ENCODE measurements at places on chromosomes 12 and 14.

DNA sequence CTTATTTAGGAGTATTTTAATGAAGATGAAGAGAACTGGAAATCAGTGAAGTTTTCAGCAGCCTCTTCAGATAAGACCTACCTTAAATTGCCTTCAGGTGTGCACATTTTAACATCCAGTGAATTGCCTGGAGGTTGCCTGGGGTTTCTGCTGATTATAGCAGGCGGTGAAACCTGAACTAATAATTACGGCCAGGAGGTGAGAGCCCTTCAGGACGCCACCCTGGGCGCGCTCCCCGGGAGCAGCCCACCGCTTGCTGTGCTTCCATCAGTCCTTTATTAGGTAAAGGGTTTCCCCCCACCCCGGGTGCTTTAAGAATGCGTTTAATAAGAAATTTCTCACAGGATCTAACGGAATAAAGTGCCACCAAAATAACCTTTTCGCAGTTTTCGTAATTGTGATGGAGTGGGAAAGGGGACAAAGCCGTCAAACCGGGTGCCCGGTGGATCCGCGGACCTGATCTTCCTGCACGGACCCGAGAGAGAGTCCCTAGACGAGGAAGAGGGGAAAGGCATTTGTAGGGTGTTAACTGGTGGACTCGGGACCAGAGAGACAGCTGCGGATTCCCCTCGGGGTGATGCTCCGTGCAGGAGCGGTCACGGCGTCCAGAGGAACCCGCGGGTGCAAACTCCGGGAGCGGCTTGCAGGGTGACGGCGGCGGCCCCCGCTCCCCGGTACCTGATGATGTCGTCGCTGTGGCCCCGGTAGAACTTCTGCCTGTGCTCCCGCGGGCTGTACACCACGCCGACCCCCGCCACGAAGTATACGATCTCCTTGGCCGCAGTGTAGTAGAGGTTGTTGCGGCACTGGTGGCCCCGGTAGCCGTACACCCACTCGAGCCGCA is 902 bp downstream of the EML5 start:
- DNase-seq: no peak

DNA sequence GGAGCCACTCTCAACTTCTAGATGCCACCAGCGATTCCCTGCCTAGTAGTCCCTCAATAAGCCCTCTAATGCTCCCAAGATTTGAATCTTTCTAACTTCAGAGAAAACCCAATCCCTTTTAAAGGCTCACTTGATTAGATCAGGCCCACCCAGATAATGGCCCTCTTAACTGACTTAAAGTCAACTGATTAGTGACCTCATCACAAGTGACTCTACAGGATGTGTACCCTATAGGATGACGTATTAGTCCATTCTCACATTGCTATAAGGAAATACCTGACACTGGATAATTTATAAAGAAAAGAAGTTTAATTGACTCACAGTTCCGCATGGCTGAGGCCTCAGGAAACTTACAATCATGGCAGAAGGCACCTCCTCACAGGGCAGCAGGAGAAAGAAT is 49.1 kb downstream of the ANKS1B start:
- no peak for DNase-seq

DNA sequence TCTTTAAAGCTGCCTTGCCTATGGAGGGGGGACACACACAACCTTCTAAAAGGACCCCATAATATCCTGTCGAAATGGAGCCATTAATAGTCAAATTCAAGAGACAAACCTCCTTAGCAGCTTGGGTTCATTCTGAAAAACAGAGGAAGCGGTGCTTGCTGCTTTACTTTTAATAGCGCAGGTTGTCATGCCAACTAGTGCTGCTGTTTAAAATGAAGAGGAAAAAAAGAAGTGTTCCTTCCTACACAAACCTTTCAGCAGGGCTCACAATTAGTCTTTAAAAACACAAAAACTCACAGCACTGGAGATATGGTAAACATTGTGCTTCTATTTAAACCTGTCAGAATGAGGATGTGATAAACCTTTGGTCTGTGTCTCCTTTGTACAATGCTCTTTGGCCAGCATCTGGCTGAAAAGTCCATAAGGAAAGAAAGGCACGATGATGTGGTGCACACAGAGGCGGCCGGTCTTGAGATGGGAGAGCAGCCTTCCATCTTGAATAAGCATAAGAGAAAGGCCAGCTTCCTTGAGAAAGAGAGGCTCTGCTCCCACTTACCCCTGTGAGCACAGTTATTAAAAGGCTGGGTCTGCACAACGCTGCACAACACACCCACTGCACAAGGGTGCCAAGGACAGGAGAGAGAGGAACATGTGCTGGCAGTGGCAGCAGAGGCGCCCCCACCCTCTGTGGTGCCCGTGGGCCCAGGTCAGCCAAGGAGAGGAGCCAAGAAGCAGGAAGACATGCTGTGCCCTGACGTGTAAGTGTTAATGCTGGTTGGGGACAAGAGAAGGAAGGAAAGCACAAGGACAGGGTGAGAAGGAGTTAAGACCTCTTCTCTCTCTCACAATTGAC is 144.6 kb downstream of the TTC7B start:
- no peak for DNase-seq

- no peak for DNase-seq
These were observed 9.0 kb downstream of the PITPNM2 start for GRCh38 chr12:123141615-123142517.

DNA sequence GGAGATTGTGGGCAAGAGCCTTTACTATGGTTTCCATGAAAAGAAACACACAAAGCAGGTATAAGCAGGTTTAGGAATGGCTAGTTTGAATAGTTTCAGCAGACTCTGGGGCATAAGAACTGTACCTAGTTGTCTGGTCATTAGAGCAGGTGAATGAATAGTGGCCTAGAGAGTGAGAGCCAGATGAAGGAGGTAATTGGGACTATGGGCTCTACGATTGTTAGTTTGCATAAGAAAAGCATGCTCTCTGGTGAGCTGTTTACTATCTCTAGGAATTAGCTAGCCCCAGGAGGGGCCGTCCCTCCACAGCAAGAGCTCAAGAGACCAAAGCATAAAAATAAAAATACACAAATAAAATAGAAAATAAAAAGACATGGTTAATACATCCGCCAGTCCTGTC is 397.5 kb upstream of the GARIN6 start:
- DNase-seq: no peak

GRCh38 chr12:109307051-109307450 is 2.0 kb downstream of the FOXN4 start:
- no peak for DNase-seq

DNA sequence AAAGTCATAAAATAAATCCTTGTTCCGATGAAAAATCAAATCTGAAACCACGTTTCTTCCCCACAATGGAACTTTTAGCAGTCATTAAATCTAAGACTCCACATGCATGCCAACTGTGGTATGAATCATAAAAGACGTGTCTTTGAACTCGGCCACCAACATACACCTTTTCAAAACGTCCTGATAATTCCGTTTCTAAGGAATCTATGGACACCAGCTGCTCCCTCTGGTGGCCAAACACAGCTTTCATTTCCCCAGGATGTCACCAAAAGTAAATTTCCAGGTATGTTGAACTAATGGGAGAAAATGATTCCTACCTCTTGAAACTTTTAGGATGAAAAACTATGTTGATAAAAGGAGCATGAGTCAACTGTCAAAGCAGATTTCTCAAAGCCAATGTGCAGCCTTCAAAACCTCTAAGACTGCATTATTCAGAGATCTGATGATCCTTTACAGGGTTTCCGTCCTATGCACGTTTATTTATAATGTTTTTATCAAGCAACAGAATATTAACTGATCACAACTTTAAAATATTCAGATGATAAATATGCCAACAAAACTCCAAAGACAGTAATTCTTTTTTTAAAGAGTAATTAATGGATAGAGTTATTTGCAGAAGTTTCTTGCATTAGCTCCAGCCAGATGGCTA is 96.2 kb downstream of the CIT start:
- peak; percentile 28 for DNase-seq

GRCh38 chr12:4956054-4956453 is 46.3 kb downstream of the KCNA1 start:
- DNase-seq: no peak

- no peak for DNase-seq
These were observed 13.6 kb upstream of the AMN start for GRCh38 chr14:102908766-102909455.

DNA sequence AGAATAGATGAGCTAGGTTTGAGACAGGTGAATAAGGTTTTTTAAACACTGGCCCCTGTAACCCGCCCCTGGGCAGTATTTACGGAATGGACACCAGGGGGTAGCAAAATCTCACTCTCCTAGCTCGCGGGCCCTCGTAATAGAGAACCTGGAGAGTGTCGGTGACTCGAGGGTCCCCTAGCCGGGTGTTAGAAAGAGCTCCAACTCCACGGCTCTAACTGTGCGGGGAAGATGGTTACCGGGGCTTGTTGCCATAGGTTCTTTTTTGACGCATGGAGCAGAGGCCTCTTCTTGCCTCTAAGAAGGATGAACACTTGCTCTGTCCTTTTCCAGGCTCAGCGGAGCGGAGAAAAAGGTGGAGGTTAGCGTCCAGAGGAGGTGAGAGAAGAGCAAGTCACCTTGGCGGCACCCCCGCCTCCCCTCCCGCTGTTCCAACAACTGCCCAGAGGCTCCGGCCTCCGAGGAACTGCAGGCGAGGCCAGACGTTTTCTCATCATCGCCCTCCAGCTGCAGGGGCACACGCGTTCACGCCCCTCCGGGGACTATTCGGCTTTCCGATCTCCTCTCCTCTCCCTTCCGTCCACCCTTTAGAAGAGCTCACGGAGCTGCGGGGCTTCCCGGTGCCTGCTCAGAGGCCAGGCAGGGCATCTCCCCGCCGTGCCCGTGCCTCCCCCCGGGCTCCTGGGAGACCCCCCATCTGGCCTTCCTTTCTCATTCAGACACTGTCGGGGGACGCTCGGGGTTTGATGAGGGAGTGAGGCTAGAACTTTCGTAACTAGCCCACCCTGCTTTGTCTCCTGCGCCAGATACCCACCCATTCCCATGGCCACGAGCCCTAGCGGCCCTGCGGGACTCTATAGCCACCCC is 1.4 kb upstream of the ARHGEF40 start:
- no peak for DNase-seq

GRCh38 chr14:77053046-77053841 is 24.7 kb upstream of the IRF2BPL start:
- DNase-seq: peak; percentile 65

DNA sequence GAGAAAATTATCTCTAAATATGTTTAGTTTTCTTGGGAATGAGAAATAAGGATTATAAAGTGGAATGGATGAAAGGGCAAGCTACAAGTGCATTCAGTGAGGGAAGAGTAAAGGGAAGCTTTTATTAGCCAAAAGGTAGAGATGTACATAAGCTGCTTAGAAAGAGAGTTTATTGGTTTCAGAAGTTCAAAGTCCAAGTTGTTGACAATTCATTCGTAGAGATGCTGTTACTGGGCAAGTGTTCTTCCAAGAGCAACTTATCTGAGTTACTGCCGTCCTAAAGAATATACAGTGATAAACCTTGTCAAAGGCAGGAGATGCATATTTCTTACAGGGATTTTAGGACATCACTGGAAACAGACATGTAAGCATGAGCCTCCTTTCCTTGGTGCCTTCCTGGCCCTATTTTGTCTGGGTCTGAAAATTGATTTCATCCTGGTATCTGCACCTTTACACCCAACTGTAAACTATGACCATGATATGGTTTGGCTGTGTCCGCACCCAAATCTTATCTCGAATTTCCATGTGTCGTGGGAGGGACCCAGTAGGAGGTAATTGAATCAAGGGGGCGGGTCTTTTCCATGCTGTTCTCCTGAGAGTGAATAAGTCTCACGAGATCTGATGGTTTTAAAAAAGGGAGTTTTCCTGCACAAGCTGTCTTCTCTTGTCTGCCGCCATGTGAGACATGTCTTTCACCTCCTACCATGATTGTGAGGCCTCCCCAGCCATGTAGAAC is 46.8 kb downstream of the TRMT5 start:
- no peak for DNase-seq

DNA sequence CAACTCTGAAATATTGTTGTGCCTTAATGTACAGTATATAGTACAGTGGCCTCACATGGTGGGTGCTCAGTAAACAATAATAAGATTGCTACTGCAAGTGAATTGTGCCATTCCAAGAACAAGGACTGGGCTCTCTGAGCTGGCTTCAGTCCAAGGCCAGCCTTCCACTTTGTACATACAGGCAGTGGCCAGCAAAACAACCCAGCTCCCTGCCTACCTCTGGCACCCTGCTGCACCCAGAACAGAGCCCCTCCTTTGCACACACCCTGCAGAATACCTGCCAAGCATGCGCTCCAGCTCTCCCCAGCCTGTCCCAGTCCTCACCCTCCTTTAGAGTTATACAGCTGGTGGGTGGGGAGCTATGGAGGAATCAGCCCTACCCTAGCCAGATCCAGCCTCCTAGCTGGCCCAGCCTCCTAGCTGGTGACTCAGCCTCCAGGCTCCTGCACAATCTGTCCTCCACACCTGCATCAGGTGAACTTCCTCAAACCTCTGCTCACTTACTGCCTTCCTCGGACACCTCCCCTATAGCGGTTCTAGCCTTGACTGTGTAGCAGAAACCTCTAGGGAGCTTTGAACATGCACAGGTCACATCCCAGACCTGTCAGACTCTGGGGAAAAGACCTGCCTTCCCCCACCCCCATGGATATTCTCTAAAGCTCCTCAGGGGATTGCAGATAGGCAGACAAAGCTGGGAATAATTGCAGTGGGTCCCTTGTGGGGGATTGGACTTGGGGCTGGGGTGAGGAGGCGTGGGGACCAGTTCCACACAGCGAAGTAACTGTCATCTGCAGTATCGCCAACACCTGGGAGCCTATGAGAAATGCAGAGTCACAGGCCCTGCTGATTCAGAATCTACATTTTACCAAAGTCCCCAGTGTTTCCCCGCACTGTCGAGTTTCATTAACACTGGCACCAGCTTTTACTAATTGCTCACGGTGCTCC is 17.9 kb downstream of the ZDHHC22 start:
- no peak for DNase-seq

DNA sequence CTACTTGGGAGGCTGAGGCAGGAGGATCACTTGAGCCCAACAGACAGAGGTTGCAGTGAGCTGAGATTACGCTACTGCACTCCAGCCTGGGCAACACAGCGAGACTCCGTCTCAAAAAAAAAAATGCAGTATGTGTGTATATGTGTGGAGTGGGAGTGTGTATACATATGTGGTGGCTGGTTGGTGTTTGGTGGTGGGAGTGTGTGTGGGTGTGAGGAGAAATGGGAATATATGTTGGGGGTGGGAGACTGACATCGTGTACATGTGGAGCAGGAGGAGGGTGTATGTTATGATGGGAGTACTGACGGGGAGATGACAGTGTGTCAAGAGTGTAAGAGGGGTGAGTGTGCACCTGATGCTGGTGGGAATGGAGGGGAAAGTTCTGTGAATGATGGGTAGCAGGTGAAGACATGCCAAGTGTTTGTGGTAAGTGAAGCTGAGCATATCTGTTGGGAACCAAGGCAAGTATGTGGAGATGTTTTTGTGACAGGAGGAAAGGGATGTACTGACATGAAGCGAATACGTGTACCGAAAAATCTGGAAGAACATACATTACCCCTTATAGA is 4.2 kb downstream of the PNMA1 start:
- DNase-seq: no peak
